ENCODE measurements at places on chromosomes 2 and 18.
A peak's percentile ranks its signal among the peaks of the same experiment; 100 is the strongest.

GRCh38 chr18:29378651-29379136 lies 1201.8 kb upstream of the CDH2 start:
- DNase-seq: no peak

DNA sequence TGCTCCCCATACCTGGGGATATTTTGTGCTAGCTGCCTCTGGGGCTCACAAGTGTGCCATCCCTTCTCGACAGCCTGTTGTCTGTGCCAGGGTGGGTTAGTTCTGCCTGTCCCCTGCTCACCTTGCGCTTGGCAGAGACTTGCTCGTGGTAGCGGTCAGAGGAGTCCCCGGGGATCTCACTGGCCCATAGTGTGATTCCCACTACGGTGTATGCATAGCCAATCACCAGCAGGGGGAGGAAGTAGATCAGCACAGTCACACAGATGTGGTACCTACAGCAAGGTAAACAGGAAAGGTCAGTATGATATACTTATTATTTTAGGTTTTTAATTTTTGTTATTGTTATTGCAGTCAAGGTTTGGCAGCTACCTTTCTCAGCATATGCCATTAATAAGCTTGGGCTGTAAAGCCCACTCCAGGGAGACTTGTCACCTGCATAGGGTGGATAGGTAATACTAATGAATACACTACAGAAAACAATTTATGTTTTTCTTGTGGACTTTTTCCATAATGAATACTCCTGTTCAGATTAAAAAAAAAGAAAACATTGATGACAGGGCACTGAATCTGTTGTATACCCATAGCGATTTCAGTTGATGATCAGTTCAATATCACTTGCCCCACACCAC lies 95.2 kb downstream of the POLE4 start:
- peak; percentile 70 for DNase-seq

GRCh38 chr2:222318026-222318711 lies 19.4 kb upstream of the PAX3 start:
- DNase-seq: peak; percentile 81

GRCh38 chr18:70322928-70323327 lies 34.1 kb downstream of the SOCS6 start:
- no peak for DNase-seq

GRCh38 chr2:12044857-12045256 lies 298.4 kb downstream of the LPIN1 start:
- no peak for DNase-seq

- DNase-seq: peak; percentile 57
These were observed 779 bp upstream of the TRIB2 start for GRCh38 chr2:12716032-12716281.

- no peak for DNase-seq
These were observed 155.0 kb downstream of the SETBP1 start for GRCh38 chr18:44835703-44836102.

DNA sequence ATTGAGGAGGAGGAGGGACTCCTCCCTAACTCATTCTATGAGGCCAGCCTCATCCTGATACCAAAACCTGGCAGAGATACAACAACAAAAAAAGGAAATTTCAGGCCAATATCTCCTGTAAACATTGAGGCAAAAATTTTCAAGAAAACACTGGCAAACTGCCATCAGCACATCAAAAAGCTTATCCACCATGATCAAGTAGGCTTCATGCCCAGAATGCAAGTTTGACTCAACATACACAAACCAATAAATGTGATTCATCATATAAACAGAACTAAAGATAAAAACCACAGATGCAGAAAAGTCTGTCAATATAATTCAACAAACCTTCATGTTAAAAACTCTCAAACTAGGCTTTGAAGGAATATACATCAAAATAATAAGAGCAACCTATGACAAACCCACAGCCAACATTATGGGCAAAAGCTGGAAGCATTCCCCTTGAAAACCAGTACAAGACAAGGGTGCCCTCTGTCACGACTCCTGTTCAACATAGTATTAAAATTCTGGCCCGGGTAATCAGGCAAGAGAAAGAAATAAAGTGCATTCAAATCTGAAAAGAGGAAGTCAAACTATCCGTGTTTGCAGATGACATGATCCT lies 1014.3 kb downstream of the CBLN2 start:
- DNase-seq: no peak

GRCh38 chr18:43115076-43115921 lies at the start of gene RIT2:
Gene RIT2, minus strand, starts transcription at chr18:43115685.
- DNase-seq: no peak

DNA sequence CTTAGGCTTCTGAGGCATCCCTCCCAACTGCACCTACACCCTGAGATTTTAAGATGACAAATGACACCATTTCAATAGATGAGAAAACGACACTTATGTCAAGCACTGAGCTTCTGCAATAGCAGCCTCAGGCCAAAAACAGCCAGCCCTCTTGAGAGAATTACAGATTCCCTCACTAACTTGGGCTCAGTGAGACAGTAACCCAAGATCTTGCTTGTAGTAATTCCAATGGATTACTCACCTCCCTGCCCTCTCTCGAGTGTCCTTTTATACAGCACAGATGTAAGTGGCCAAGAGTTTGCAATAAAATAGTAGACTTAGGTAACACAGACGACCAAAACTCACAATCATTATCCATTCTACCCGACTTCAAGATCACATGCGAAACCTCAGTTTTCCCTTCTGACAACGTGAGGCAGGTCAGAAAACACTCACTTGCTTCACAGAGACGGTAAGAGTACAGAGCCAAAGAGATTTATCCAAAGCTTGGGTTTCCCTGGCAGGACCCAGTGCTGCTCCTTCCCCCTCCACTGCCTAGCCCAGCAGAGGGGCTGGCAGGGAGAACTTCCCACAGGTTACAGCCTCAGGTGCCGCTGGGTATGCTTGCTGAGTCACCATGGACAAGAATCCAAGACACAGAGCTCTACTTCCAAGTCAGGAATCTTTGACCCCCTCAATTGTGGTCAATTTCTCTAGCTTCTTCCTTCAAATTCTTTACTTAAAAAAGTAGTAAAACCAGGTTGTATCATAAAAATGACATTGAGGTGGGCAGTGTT lies 181.4 kb downstream of the MYO5B start:
- no peak for DNase-seq

DNA sequence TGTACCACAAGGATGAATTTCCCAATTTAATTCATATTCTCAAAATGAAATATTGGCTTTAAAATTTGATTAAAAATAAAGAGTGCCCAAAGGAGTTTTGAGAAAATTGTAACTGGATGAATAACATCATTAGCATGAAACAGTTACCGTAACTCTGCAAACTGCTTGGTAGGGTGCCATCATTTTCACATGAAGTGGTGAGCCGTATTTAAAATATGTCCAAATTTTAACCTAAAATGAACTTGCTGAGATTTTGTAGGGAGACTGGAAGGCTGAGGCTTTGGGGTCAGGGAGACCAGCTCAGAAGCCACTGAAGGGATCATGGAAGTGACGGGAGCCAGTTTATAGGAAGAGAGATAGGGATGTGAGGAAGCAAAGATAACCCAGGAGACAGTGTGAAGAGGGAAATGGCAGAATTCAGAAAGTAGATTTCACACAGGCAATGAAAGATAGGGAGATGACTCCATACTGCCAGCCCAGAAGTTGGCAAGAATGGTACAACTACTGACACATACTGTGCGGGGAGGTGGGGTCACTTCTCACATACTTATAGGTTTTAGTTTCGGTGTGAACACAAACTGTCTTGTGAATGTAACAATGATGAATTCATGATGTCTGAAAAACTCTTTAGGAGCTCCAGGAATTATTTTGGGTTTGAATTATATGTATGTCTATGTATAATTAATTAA lies 53.8 kb downstream of the EFEMP1 start:
- DNase-seq: no peak

DNA sequence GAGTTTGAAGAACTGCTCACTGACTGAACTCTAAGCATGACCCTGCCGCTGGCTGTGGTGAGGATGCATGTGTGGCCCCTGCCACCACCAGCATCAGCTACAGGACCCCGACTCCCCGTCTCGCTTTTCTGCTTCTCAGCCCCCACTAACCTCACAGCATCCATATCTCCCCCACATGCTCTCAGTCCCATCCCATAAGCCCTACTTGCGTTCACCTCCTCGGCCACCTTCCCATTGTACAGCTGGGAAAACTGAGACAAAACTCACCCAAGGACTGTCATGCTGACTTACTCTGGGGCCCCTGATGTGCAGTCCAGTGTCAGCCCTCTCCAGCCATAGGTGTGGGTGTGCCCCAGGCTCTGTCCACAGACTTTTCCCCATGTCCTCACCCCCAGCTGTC lies 104.2 kb upstream of the SH3BP4 start:
- no peak for DNase-seq

GRCh38 chr2:61471905-61472805 lies 1.3 kb upstream of the USP34 start:
- DNase-seq: no peak

GRCh38 chr18:36522509-36522908 lies 225.0 kb downstream of the FHOD3 start:
- DNase-seq: no peak

DNA sequence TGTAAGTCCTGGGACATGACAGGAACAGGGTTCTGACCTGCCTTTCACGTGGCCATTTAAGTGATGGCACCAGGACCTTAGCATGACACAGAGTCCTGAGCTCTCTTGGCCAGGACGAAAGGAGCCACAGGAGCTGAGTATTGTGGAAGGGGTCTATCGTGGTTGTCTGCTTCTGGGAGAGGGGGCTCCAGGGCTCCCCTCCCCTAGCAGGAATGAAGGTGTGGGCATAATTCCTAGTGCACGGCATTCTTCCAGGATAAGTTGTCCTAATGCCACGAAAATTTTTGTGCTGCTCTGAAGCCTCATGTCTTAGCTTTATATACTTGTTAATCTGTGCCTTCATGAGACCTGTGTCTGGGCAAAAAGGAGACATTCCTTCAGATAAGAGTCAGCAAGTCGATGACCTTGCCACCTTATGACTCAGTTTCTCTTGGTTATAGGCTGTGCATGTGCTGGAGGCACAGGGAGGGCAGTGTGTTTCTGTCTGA lies 17.1 kb downstream of the GATA6 start:
- no peak for DNase-seq

- no peak for DNase-seq
These were observed 350.5 kb downstream of the CCDC85A start for GRCh38 chr2:56534321-56534720.
